Activated CD4-positive, alpha-beta T cell treated with anti-CD3 and anti-CD28 coated beads for 24 hours (primary cell): ENCODE measurements at places on chromosomes 12 and 14.

DNA sequence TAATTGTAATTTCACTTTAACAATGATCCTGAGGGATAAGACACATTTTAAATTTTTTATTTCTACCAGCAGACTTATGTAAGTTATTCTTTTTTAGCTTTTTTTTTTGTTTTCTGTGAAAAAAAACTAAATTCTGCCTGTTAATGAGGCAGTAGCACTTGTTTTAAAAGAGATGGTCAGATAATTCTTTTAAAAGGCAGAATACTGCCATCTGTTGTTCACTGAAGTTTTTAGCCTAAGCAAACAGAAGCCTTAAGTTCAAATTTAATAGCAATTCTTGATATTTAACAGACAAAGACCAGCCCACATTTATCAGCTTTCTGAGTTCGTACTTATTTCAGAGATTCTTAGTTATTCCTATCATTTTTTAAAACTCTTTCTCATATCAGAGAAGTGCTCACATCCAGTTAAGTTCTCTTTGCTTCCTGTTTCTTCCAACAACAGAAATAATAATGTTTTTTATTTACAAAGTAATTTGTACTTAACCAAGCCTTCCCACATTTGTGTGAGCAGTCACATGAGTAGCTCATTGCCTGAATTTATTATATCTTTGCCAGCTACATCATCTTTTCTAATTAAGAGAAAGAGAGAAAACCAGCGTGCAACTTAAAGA, 93.4 kb upstream of the SLCO1C1 start:
- DNase-seq = no peak

DNA sequence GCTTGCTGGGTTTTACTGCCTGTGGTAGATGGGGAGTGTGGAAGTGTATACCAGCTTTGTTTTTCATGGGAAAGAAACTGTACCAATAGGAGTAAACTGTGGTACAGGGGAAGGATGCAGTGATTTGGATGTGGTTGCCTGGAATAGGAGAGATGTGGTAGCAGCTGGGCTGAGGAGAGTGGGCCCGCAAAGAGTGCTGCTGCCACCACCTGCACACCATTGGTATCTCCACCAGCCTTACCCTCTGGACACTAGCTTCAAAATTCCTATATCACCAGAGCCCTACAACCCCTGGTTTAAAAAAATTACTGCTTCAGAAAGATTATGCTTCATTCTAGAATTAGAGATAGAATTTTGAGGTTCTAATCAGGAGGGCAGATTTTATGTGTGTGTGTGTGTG, 53.6 kb downstream of the AKAP6 start:
- no peak for DNase-seq

DNA sequence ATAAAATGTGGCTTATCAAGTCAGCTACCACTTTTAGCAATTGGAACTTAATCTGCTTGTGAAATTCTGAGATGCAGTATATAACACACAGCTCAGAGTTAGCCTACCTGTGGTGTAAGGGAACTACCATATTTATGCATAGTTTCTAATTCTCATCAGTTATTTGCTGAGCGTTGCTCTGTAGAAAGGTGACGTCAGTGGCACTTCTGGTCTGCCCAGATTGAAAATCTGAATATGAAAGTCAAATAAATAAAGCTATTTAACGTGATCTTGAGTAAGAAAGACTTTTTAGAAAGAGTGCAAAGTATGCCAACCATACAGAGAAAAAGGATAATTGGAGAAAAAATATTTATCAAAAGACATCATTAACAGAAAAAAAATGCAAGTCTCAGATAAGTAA, 938.9 kb upstream of the NOVA1 start:
- DNase-seq = no peak

DNA sequence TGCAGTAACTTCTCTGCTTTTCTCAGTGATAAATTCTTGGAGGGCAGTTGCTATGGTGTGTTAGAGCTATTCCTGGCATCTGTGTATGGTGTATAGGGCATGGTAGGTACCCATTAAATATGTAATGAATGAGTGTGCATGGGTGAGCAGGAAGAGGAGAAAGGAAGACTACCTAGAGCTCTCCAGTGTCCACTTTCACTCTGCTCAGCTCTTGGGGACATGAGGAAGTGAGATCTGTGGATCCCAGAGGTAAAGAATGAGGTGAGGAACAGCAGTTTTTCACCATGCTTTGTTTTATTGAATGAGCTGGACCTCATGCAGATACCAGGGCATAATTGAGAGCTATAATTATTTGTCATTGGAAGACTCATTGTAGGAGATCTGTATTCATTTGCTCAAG, 444.8 kb upstream of the RGS6 start:
- no peak for DNase-seq

- DNase-seq = no peak
Observed at GRCh38 chr14:69170839-69171238, 17.9 kb upstream of the DCAF5 start.

- no peak for DNase-seq
Observed at GRCh38 chr14:100691395-100692056, 35.2 kb upstream of the DLK1 start.

DNA sequence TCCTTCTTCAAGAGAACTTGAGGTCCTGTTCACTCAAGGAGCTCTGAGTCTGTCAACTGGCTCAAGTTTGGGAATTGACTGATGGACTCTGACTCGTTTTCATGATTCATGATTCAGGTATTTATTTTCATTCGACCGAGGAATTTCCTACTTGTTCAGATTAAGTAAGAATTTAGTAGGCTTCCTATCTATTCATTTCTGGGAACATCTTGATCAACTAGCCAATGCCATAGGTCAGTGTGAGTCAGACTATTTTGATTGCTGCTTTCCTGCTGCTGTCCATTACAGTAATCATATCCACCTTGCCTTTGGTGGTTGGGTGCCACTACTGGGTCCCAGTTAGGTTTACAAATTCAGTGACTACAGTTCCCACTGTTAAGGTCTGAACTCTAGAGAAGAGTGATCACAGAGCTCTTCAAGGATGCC, 6.1 kb downstream of the FAM186A start:
- no peak for DNase-seq

DNA sequence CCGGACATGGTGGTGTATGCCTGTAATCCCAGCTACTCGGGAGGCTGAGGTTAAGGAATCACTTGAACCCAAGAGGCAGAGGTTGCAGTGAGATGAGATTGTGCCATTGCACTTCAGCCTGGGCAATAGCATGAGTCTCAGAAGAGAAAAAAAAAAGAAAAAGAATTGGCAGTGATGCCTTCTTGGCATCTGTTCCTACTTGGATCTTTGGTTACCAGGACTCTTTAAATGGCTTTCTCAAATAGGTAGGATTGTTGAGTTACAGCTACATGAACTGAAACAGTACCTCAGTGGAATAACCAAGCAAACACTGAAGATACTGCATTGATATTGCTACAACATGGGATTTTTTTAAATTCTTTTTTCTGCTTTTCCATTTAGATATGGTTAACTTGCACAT, 136.8 kb downstream of the SAMD4A start:
- no peak for DNase-seq

GRCh38 chr12:18595412-18595811, 142.4 kb downstream of the PLCZ1 start:
- no peak for DNase-seq

GRCh38 chr12:10802587-10802986, at the start of gene TAS2R7:
Gene TAS2R7 (minus strand): TSS chr12:10802627. CDS start chr12:10802570, 57 bp downstream.
- DNase-seq = no peak

DNA sequence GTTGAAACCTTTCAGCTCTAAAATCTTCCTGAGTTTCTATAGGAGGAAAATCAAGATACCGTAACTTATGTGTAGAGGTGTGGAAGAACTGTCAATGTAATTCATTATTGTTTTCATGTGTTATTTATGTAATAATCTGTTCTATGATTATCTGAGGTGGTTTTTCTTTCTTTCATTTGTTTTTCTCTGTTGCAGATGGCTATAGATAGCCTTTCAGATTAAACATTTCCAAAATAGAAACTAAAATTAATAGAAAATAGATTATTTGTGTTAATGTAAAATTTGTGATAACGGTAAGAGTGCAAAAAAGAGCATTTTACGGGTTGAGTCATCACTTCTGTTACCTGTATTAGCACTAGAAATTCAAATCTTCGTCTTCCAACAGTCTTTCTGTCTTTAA, 128.8 kb downstream of the SYNE2 start:
- DNase-seq = no peak

DNA sequence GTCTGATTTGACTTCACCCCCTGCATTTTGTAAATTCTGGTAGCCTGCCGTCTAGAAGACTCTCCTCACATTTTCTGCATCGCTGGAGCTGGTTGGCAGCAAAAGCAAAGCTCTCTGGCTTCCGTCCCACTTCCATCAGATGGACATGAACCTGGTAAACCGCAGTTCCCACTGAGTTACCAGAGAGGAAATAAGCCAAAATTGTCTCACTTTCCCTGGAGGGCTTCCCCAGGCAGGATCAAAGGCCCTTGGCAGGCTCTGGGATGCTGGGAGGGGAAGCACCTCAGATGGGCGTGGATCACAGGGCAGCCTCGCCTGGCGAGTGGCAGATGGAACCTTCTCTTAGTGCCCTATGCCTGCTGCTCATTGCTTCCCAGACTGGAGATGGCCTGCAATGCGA, 243.5 kb downstream of the TMEM132C start:
- no peak for DNase-seq

- DNase-seq = no peak
Observed at GRCh38 chr14:104717646-104718045, 6.4 kb upstream of the ADSS1 start.

DNA sequence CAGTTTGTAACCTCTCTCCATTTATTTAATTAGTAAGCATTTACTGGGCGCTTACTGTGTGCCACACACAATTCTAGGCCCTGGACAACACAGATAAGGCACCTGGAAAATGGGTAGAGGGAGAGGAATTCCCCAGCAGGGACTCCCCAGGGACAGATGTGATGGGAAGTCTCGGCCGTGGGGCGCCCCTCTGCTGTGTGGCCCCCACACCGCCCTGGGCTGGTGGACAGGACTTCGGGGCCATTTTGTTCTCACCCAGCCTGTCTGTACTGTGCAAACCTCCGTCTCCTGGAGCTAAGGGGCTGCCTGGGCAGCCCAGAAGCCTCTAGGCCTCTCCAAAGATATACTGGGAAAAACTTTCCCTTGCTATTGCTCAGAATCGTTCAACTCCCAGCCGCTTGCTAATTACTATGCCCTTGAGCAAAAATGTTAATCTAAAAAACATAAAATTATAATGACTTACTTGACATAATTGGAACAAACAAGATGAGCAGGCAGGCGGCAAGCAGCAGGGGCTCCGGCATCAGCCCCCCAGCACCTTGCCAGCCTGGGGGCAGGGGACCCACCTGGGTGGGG, 64.4 kb upstream of the NCOR2 start:
- no peak for DNase-seq

DNA sequence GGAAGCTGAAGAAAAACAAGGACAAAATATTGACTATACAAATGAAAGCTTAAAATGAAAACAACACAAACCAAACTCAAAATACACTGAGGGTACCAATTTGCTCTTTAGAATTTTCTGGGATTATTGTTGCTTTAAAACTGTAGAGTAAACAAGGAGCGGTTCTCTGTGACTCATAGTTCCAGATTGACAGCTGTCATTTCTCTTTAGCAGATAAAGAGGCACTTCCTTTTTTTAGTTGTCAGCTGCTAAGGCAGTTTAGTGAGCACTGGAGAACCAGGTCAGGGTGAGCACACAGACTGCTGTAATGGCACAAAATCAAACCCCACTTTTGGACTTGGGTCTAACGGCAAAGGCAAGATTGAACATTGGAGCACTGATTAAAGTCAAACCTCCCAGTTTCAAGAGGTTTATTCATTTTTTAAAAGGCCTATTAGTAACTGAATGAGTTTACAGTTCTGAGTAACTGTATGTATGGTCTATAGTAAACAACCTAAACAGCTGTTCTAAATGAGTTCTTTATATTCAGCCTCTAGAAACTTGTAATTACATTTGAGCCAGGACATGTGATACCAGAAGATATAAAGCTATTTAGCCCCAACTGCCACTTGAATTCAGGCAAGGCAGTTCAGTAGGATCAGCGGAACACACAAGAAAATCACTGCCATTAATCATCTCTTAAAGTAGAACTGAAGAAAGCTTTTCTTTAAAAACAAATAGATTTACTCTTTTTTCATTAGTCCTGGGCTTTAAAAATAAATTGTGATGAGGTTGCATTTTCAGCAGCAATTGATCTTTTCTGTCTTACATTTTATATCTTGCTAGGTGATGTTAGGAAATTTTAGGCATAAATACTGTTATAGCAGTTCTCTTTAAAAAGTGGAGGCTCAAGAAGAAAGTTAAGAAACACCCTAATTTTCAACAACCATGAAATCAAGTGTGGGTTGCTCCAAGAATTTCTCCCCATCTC, 71.7 kb upstream of the PRICKLE1 start:
- no peak for DNase-seq

DNA sequence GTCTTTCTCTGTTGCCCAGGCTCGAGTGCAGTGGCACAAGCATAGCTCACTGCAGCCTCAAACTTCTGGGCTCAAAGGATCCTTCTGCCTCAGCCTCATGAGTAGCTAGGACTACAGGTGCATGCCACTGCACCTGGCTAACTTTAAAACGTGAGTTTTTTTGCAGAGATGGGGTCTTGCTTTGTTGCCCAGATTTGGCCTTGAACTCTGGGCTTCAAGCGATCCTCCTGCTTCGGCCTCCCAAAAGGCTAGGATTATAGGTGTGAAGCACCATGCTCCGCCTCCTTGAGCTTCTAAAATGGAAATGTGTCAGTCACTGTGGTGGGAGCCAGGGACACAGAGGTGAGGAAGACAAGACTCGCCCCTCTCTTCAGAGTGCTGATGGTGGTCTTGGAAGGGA, 45.6 kb downstream of the WSCD2 start:
- DNase-seq = no peak

DNA sequence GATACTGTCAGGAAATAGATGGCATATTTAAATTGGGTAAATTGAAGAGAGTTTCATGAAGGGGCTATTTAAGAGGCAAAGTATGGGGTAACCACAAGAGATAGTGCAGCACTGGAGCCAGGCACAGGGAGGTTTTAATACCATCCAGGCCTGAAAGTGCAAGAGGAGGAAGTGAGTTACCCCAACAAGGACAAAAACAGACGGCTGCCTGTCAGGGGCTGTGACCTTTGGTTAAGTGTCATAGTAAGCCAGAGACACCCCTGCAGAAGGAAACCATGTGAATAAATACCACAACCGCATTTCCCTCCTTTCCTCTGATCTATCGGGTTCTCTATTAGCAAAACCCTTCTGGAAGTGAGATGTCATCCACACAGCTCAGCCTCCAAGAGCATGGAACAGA, 122.0 kb upstream of the DHRS4 start:
- no peak for DNase-seq

- no peak for DNase-seq
Observed at GRCh38 chr12:76755829-76756379, 8.0 kb upstream of the ZDHHC17 start.
